Stimulated activated CD4-positive, alpha-beta T cell treated with anti-CD3 and anti-CD28 coated beads, Interleukin-1b, Interleukin-23, amount 100 ng/mL, for 48 hours (primary cell): ENCODE measurements at places on chromosomes 3 and 15.

- DNase-seq: no peak
Observed at GRCh38 chr3:89565098-89565497, 457.7 kb downstream of the EPHA3 start.

- DNase-seq: no peak
Observed at GRCh38 chr3:128496602-128497304, 3.8 kb upstream of the GATA2 start.

DNA sequence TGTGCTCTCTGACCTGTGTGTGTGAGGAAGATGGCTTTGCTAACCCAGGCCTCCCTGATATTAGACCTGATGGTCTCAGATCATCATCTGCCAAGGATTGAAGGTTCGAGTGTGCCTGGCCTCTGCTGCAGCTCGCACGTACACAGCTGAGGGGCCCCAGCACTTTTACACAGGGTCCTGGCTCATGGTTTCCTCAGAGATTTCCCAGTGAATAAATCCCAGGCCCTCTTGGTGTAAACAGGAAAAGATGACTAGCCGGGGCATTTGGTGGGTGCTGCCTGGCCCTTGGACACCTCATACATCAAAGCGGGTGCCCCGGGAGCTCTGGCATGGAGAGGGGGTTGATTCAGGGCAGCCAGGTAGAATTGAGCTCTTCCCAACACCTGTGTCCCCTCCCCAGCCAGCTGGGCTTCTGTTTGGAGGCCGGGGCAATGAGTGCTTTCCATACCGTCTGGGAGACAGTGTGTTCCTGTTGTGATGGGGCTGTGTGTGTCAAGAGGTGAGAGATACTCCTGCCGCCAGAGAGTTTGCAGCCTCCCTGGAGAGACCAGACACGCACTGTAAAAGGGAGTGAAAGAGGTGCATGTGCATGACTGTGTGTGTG is 72.5 kb upstream of the TLE3 start:
- DNase-seq: no peak

DNA sequence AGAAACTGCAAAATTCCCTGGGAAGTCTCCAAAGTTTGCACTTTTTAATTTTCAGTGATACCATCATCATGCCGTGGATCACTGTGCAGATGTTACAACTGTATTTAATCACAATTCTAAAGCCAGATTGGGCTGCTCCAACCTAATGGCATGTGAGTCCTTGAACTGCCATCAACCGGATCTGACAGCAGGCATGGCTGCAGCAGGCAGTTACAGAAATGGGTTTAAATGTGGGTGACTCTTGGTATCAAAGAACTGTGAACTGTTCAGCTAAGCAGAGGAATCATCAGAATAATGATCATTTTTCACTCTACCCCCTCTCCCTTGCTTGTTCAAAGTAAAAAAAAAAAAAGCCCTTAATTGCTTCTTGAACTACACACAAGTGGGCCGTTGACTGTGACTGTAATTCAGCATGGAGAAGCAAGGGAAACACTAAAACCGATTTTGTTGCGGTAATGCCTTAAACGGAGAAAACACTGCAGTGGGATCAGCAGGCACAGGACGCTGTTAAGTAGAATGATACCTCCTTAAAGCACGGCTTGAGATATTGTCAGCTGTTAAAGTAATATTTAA is 152.4 kb downstream of the RORA start:
- DNase-seq: no peak

GRCh38 chr3:115663414-115663813 is 40.1 kb downstream of the GAP43 start:
- no peak for DNase-seq

DNA sequence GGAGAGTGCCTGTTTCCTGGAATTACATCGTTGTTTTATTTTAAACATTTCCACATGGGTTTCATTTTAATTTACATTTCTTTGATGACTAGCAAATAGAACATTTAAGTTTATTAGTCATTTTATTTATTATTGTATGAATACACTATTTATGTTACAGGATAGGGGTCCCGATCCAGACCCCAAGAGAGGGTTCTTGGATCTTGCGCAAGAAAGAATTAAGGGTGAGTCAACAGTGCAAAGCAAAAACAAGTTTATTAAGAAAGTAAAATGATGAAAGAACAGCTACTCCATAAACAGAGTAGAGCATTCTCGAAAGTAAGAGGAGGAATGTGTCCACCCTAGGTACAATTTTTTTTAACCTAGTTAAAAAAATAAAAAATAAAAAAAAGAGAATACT is 539.5 kb downstream of the NAALADL2 start:
- no peak for DNase-seq

DNA sequence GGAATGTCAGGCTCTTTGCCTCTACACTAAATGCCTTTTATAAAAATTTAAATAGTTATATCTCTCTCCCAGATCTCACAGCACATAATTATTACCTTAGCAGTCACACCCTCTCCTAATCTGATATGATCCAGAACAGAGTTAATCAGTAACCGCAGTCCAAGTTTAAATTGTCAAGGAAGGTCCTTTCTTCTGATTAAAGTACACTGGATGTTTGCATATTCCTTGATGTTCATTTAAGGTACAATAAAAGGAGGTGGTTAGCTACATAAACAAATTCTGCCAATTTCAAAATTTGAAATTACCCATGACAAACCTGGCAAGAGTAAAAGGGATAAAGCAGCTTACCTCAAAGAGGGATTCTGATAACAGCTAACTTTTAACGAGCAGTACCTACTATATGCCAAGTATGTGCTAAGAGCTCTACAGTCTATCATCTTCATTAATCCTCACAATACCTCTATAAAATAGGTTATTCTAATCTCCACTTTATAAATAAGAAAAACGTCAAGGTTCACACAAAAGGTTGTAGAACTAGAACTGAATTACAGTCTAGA is 4.3 kb downstream of the GOLIM4 start:
- no peak for DNase-seq
